MG63 (cell line): ENCODE measurements at places on chromosomes 16 and 17.

DNA sequence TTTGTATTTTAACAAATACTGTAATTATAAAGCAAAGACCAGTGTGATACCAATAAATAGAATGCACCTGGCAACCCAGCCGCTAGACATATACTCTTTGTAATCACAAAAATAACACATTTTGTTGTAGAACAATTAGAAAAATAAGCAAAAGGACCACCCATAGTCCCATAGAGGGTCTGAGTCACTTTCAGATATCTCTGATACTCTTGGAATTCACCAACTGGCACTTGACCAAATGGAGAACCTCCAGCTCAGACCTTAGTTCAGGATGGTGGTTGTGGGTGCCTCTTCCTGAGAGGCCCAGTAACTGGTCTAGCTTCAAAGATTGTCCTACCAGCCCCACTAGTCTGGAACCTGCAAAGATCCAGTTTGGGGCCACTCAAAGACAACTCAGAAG is 789 bp upstream of the TERF2 start:
- DNase-seq = no peak

DNA sequence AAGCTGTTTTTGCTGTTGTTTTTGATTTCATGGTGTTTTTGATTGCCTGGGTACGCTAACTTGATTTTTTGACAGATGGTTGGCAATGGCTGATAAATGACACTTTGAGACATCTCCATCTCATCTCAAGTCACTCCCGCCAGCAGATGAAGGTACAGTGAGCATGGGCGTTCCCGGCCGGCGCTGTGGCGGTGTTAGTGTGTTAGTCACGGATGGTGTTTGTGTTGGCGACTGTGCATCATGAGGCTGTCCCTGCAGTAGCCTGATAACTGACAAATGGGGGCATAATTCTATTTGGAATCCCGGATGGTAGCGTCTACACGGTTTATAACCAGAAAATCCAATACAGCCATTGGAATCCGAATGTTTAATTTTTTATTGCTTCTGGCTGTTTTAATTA is 81.6 kb upstream of the ZNF750 start:
- DNase-seq = no peak

GRCh38 chr17:4711661-4712181 is 1.3 kb downstream of the ARRB2 start:
- DNase-seq = no peak

GRCh38 chr17:57597531-57598453 is 147.3 kb downstream of the CCDC182 start:
- peak; percentile 70 for DNase-seq

DNA sequence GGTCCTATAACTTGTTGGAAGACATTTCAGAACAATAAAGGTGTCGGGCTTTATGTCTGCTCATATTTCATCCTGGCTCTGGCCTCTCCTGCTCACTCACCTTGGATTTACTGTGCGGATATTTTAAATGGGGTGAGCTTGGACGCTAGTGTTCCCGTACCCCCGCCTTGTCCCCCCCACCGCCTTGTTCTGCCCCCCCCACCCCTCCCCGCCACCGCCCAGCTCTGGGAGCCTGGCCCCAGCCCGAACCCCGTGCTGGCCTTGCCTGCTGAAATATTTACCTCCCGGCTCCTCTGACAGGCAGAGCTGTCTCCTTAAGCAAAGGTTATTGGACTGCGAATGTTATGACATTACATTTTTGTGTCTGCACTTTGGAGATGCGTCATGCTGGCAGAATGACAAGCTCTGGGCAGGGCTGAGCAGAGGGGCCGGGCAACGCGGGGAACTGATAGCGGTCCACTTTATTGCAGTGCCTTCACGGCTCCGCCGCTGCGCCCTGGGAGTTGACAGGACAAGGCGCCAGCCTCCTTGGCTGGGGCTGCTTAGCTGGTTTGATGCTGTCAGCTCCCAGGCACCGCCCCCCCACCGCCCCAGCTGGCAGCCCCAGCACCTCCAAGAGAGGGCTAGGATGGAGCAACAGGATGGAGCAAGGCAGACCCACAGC is 222.5 kb upstream of the GSE1 start:
- DNase-seq = peak; percentile 58

GRCh38 chr17:27566671-27567562 is 64.1 kb upstream of the LGALS9 start:
- DNase-seq = no peak

DNA sequence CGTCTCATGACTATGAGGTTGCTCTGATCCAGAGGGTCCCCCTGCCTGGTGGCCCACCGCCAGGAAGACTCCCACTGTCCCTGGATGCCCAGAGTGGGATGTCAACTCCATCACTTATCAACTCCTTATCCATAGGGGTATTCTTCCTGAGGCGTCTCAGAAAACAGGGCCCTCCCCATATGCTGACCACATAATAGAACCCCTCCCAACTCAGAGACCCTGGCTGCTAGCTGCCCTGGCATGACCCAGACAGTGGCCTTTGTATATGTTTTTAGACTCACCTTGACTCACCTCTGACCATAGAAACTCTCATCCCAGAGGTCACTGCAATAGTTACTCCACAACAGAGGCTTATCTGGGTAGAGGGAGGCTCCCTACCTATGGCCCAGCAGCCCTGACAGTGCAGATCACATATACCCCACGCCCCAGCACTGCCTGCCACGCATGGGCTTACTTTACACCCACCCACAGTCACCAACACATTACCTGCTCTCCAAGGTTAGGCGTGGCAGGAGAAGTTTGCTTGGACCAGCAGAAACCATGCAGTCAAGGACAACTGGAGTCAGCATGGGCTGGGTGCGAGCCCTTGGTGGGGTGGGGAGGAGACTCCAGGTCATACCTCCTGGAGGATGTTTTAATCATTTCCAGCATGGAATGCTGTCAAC is 2.3 kb upstream of the G6PC1 start:
- DNase-seq = no peak

- DNase-seq = peak; percentile 30
Observed at GRCh38 chr16:57091200-57091974, 996 bp upstream of the CPNE2 start.

DNA sequence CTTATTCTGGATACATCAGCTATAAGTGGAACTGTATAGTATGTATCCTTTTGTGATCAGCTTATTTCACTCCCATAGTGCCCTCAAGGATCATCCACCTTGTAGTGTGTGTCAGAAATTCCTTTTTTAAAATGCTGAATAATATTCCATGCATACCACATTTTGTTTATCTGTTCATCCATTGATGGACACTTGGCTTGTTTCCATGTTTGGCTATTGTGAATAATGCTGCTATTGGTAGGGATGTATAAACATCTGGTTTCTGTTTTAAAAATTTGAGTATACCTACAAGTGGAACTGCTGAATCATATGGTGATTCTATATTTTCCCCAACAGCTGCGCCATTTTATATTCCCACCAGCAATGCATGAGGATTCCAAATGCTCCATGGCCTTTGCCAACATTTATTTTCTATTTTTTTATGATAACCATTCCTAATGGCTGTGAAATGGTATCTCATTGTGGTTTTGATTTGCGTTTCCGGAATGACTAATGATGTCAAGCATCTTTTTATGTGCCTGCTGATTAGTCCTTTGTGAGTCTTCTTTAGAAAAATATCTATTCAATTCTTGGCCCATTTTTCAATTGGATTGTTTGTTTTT is 11.6 kb downstream of the RCVRN start:
- no peak for DNase-seq

GRCh38 chr16:76278980-76279379 is 1.8 kb downstream of the CNTNAP4 start:
- no peak for DNase-seq

DNA sequence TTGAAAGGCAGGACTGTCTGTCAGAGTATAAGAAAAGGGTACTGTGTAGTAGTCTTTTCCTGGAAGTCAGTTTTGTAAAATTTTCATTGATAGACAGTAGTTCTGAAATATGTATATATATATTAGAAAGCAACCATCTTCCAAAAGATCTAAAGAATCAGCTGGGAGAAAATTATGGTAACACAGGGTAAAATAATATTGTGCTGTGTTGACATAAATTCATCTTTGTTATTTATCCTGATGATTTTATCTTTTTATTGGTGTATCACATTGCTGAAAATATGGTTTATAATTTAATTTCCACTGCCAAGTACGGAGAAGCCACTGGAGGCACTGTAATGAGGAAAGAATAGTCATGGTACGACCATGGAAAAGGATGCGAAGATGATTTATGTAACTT is 324.9 kb downstream of the CA10 start:
- no peak for DNase-seq

GRCh38 chr16:14013571-14014283 is 57.4 kb upstream of the MRTFB start:
- peak; percentile 59 for DNase-seq

- no peak for DNase-seq
Observed at GRCh38 chr16:62408760-62409159, 372.5 kb upstream of the CDH8 start.

DNA sequence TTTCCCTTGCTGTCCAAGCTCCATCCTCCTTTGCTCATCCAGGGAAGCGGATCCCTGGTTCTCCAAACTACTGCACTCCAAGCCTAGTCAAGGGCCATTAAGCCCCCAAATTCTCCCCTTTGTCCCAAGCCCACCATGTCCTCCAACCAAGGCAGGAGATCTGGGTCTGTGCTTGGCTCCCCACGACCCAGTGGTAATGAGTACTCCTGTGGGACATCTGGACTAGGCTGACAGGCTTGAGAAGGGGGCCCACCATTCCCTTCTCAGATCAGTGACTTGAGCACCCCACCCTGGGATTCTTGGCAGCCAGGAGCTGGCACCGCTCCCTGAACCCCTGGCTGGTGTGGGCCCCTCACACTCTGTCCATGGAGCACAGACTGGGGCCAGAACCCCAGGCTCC is 17.1 kb downstream of the OSBPL7 start:
- no peak for DNase-seq

GRCh38 chr17:74006371-74006770 is 197.1 kb upstream of the RPL38 start:
- DNase-seq = no peak

DNA sequence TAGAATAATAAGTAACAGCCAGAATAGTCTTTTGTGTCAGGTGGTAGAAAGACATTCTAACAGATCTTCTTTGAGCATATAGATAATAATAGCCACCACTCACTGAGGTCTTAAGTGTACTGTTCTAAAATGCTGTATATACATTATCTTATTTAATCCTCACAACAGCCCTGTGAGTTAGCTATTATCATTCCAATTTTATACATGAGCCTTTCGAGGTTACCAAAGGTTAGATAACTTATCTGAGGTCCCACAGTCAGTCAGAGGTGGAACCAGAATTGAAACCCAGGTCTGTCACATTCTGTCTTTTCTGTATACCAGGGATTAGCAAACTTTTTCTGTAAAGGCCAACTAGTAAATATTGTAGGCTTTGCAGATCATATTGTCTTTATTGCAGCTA is 23.2 kb downstream of the REXO5 start:
- no peak for DNase-seq
